HFFc6 (cell line): ENCODE measurements at places on chromosomes 16 and 17.

GRCh38 chr17:10420811-10421210 is 939 bp downstream of the MYH8 start:
- no peak for DNase-seq

DNA sequence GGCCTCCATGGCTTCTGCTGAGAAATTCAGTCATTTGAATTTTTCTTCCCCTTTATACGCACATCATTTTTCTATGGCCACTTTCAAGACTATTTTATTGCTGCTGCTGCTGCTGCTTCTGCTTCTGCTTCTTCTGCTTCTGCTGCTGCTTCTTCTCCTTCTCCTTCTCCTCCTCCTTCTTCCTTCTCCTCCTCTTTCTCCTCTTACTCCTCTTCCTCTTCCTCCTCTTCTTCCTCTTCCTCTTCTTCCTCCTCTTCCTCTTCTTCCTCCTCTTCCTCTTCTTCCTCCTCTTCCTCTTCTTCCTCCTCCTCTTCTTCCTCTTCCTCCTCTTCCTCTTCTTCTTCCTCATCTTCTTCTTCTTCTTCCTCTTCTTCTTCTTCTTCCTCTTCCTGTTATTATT is 22.4 kb downstream of the CPD start:
- no peak for DNase-seq

DNA sequence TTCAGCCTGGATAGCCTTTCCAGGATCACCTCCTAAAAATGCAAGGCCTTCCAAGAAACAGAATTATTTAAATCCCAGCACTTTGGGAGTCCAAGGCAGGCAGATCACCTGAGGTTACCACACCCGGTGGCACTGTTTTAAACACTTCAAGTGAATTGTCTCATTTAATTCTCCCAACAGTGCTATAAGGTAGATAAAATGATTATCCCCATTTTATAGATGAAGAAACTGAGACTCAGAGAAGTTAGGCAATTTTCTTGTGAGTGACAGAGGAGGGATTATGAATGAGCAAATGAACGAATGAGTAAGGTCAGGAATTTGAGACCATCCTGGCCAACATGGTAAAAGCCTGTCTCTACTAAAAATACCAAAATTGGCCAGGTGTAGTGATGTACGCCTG is 16.8 kb downstream of the THRA start:
- no peak for DNase-seq

GRCh38 chr17:68782789-68783188 is 172.4 kb downstream of the ABCA8 start:
- no peak for DNase-seq

DNA sequence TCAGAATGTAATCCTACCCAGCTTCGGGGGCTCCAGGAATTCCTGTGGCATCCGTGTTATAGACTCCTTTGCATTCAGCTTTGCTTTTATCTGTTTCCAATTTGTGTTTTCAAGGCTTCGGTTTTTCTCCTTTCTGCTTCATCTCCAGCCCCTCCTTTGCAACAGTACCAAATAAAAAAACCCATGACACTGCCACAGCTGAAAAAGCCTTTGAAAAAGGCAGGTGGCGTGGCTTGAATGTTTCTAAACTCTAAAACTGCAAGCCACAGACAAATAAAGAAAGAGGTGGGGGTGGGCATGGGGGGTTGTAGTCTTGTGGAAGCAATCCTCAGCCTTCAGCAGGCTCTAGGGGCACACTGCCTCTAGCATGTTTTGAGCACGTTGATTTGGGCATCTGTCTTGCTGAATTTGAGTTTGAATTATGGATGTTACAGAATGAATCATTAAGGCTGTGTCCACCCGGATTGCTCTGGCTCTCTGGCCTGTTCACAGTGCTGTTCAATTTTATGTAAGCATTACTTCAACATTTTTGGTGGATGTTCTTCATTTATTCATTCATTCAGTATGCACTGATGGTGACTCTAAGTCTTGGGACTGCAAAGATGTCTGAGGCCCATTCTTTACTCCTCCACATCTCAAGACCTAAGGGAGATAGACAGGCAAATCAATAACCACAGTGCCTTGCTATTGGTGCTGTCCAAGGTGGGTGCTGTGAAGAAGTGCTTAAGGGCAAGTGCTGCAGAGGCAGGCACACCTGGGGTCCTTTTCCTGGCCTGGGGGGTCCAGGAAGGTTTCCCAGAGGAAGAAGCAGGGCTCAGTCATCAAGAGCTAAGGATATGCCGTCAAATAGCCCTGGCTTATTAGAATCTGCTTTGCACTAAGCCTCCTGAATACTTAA is 77.4 kb downstream of the CDH13 start:
- DNase-seq: no peak

GRCh38 chr17:8256291-8256690 is 7.2 kb downstream of the PFAS start:
- DNase-seq: no peak

- no peak for DNase-seq
Measured at GRCh38 chr17:39627047-39627711, 427 bp downstream of the PPP1R1B start.

GRCh38 chr17:68511671-68512246 is 471 bp upstream of the PRKAR1A start:
- DNase-seq: peak; percentile 63

DNA sequence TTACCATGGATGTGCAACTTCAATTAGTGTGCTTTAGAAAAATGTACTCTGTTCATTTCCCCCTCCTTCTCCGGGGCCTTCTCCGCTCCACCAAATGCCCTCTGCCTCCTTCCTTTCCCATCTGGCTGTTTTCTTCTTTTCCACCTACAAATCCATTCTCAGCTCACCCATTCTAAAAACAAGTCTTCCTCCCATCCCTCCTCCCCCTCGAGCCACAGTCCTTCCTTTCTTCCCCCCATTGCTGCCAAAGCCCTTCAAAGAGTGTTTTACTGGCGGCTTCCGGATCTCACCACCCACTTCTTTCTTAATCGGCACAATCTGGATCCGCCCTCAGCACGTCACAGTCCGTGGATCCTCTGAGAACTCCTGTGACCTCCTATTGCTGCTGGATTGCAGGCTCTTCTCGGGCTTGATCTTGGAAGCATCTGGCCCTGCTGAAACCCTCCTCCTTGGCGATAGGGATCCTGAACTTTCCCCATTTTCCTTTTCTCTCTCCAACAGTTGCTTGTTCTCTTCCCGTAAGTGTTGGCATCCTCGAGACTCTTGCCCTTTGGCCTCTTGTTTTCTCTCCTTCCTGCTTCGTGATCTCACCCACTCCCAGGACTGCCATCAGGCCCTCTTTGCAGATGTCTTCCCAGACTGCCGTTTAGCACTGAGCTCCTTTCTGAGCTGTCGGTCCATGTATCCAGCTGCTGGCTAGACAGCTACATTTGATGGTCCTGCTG is 36.0 kb upstream of the FBXO47 start:
- DNase-seq: peak; percentile 19

DNA sequence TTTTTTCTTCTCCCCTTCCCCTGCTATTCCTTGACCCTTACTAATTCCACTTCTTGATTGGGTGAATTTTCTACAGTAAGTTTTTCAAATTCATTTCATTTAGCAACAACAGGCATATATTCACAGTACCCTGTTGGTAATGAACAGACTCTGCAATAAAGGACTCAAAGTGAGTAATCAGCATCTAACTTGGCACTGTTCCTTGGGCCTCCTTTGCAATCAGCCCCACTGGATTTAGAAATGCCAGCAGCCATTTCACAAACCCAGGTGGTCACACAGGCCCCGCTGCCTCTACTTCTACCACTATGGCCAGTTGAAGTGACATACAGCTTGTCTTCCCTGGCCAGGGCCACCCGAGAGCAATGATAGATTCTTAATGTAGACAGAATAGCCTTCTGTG is 113.8 kb downstream of the CYB561 start:
- no peak for DNase-seq

DNA sequence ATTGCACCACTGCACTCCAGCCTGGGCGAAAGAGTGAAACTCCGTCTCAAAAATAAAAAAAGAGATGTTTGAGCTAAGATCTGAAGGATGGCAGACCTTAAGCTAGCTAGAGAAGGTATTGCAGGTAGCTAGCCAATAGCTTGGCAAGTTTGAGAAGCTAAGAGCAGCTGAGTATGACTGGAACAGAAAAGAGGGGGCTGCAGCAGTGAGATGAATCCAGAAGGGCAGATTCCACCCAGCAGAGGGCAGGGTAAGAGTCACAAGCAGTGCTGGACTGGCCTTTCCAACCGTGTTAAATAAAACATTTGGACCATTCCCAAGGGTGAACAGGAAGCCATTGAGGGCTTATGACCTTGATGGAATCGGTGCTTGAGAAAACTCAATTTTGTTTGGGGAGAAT is 5.7 kb upstream of the PHAF1 start:
- no peak for DNase-seq

- DNase-seq: no peak
Measured at GRCh38 chr17:70172923-70173322, 3.6 kb downstream of the KCNJ2 start.

- peak; percentile 64 for DNase-seq
Measured at GRCh38 chr16:68992521-68992920, 112.9 kb upstream of the HAS3 start.

DNA sequence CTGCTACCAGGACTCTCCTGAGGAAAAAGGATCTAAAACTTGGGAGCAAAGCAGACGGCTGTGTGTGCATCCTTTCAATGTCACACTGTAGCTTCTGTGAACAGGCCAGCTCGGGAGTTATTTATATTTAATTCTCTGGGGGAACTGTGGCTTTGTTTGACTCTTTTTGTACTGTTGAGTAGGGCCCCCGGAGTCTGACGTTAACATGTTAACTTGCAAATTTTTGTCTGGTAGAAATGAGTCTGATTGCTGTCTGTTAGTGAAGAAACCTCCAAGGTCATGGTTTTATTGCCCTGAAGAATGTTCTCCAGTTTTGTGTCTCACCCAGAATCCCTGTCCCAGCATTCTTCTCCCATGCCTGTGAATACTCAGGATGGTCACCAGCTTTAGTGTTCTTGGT is 14.2 kb upstream of the KCNG4 start:
- no peak for DNase-seq

- DNase-seq: no peak
Measured at GRCh38 chr17:19010729-19011505, 6.4 kb upstream of the FAM83G start.

GRCh38 chr16:23428351-23428750 is 24.6 kb downstream of the COG7 start:
- no peak for DNase-seq

DNA sequence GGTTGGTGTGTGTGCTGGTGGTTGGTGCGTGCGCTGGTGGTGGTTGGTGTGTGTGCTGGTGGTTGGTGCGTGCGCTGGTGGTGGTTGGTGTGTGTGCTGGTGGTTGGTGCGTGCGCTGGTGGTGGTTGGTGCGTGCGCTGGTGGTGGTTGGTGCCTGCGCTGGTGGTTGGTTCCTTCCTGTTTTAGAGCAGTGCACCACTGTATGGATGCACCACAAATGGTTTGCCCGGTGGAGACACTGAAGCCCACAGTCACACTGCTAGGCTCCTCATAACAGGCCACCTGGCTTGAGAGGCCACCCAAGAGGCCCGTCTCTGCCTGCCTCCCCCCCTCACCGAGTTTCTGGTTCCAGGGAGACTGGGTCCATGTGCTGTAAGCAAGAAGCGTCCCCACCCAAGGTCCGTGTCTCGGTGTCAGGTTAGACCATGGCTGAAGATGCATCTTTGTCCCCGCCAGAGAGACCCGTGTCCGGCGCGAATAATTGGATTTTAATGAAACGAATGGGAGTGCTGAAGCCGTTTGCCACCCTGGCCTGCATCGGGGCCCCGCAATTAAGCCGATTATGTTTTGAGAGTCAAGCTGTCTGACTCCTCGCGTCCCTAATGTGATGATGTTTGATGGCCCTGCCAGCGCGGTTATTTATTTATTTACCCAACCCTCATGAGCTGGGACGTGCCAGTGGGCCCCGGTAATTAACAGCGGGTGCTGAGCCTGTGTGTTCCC is 161.3 kb upstream of the GSE1 start:
- no peak for DNase-seq

DNA sequence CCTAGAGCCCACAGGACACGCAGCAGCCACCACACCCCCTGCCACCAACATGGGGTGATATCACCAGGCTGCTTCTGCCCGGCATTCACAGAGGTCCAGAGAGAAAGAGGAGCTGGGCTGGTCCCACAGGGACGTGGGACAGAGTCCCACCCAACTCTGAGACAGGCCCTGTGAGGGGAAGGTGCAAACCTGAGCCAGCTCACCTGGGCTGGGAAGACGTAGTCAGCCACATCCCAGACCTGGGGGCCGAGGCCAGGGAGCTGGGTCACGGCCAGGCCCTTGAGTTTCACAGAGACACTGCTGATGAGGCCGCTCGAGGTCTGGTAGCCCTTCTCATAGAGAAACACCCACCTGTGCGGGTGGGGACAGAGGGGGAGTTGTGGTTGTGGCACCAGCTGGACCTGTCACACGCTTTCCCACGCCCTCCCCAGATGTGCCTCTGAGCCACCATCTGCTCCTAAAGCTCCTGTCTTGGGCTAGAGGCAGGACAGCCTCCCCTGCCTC is 11.2 kb downstream of the P2RX1 start:
- no peak for DNase-seq

- no peak for DNase-seq
Measured at GRCh38 chr17:60599220-60599619, 773 bp upstream of the PPM1D start.

DNA sequence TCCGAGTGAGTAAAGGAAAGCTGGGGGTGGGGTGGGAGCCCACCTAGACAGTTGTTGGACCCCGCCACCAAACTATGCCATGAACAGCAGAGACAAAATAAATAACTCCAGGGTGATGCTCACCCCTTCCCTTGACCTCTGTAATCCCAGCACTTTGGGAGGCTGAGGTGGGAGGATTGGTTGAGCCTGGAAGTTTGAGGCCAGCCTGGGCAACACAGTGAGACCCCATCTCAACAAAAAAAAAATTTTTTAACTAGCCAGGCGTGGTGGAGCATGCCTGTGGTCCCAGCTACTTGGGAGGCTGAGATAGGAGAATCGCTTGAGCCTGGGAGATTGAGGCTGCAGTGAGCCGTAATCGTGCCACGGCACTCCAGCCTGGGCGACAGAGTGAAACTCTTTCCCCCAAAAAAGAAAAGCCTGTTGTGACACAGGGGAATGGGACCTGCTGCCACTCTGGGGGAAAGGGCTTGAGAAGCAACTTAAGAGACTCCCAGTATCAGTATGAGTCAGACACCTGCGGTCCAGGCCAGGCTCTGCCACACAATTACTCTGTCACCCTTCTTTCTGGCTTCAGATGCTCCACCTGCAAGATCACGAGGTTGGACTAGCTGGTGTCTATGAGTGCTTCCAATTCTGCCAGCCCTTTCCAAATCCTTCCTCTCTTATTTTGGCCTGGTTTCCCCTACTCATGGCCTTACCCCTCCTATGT is 5.0 kb downstream of the SGCA start:
- DNase-seq: no peak
